Stimulated activated CD8-positive, alpha-beta memory T cell treated with anti-CD3 and anti-CD28 coated beads, Interleukin-15, amount 100 ng/mL, for 48 hours (primary cell): ENCODE measurements at places on chromosomes 7 and 10.
A peak's percentile ranks its signal among the peaks of the same experiment; 100 is the strongest.

DNA sequence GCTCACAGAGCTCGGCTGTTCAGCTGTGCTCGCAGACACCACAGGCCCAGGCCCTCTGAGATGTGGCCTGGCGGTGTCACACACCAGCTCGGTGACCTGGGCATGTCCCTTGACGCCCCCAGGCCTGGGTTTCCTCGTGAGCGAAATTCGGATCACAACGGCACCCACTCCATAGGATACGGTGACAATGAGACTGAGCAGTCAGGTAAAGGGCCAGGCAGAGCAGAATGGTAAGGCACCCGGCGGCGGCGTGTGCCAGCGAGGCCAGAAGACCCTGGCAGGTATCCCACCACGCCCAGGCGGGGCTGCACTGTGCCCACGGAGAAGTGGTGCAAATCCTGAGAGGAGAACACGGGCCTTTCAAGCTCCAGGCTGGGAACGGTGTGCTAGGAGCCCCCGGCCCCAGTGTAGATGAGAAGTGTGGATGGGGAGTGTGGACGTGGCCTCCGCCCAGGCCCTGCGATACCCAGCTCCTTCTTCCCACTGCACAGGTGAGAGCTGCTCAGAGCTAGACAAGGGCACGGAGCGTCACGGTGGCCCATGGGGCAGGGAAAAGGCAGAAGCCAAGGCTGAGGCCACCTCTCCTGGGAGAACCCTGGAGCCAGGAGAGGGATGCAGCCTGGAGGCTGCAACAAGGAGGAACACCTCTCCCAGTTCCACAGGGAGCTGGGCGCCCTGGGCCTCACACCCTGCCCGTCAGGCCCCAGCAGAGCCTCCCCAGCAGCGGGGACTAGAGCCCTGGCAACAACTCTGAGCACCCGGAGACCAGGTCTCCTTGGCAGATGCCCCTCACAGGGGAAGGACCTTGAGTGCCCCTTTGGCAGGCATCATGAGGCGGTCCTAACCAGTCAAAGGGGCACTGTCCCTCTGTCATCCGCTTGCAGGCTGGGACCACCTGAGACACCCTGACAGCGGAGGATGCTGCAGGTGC, 219.1 kb downstream of the MAD1L1 start:
- DNase-seq = no peak

GRCh38 chr7:131929632-131930031, 373.2 kb upstream of the PODXL start:
- no peak for DNase-seq

GRCh38 chr10:11177926-11178471, 160.3 kb downstream of the CELF2 start:
- no peak for DNase-seq

- DNase-seq = no peak
These were observed 27.5 kb downstream of the LAMB1 start for GRCh38 chr7:107975394-107976013.

DNA sequence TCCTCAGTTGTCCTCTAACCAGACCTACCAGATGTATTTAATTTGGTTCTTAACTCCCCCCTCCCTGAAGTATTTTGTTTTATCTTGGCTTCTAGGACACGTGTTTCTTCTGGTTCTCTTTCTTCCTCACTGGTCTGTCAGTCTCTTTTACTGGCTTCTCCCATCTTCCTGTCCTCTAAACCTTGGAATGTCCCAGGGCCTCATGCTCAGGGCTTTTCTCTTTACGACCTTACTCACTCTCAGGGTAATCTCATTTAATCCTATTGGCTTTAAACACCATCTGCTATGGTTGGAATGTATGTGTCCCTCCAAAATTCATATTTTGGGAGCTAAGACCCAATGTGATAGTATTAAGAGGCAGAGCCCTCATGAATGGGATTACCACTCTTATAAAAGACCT, 418.2 kb upstream of the PODXL start:
- DNase-seq = no peak

- no peak for DNase-seq
These were observed 160.4 kb upstream of the PHYHIPL start for GRCh38 chr10:59016043-59016442.

DNA sequence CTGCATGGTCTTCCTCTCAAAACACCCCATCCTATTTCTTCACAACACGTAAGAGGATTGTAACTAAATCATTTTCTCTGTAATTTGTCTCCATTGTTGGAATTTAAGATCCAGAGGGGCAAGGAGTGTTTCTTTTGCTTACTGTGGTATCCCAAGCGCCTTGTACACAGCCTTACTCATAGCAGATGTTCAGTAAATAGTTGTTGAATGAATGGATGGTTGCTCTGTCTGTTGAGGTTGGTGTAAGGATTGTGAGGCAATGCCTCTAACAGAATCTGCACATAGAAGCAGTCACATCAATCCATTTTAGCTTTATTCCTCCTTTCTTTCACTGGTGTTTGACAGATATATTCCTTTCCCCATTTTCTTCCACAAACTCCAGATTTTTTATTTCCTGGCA, 90.1 kb downstream of the ZNF365 start:
- DNase-seq = no peak

DNA sequence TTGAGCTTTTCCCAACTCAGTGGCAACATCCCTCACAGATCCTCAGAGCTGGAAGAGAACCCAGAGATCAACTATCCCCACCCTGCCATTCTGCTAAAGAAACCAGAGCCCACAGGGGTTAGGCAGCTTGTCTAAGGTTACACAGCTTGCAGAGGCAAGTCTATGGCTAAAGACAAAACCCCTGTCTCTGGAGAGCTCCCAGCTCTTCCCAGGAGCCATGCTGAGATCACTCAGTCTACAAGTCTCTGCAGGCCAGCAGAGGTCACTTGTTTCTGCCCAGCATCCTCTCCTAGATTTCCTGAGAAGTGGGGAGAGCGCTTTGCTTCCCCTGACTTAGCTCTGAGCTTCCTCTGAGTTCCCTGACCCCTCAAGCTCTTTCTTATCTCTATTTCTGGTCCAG, 28.5 kb upstream of the LOXL4 start:
- no peak for DNase-seq

- no peak for DNase-seq
These were observed 77.5 kb downstream of the LRRC4 start for GRCh38 chr7:127953423-127954356.

DNA sequence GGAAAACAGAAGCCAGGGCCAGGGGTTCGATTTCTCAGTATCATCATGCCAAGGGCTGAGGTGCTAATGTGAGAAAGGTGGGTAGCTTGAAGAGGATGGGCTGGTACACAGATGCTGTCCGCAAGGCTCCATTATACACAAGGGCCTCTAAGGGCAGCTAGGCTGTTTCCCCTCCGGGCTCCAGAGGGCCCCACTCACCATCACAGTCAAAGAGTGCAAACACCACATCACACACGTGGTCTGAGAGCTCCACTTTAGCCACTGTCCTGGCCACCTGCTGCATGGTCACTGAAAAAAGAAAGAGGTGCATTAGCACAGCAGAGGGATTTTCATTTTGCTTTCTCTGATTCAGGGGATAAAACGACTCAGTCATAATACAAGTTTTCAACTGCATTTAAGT, 20.9 kb upstream of the DNAJB12 start:
- no peak for DNase-seq

DNA sequence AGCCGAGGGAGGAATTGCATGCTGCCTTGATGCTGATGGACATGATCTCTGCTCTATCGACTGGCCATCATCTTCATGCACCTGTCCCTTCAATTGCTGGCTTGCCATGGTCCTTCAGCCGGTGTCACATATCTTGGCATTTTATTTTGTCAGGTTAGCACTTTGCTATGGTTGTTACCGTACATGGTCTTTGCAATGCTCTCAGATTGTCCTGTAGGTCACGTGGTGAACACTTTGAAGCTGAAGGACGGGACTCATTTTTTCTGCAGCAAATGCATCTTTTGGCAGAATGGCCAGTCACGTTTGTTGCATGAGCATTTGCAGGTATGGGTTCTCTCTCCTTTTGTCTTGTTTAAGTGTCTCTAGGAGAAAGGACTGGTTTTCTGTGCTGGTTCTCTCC, 326.8 kb upstream of the SHH start:
- DNase-seq = no peak

- DNase-seq = no peak
These were observed 10.2 kb downstream of the PKD2L1 start for GRCh38 chr10:100319707-100320402.

GRCh38 chr7:134789967-134790685, 10.7 kb downstream of the CALD1 start:
- no peak for DNase-seq

DNA sequence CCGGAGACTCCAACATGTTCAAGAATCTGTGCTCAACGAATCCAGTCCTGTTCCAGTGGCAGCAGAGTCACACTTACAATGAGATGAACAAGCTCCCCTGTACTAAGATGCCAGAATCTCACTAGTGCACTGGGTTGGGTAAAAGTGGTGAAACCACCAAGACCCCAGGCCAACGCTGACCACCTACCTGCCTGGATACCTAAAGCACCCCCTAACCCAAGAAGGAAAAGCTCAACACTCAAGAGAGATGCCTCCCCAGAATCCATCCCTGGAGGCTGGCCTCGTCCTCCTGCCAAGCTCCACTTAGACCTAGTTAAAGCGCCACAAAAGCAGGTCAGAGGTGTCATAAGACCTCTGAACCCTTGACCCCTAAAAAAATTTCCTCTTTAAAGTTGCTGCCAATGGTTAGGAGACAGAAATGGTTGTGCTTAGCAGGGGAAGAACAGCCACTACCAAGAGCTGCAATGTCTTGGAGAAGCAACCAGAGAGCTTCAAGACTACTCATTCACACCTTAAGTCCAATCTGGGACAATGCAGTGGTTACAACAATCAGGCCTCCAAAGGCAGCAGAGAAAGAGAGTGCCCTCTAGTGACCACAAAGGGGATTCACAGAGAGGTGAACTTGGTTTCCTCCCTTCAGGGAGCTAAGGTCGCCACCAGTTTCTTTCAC, 94.6 kb upstream of the MACROH2A2 start:
- no peak for DNase-seq

GRCh38 chr10:580778-581177, 108.7 kb downstream of the DIP2C start:
- DNase-seq = no peak

DNA sequence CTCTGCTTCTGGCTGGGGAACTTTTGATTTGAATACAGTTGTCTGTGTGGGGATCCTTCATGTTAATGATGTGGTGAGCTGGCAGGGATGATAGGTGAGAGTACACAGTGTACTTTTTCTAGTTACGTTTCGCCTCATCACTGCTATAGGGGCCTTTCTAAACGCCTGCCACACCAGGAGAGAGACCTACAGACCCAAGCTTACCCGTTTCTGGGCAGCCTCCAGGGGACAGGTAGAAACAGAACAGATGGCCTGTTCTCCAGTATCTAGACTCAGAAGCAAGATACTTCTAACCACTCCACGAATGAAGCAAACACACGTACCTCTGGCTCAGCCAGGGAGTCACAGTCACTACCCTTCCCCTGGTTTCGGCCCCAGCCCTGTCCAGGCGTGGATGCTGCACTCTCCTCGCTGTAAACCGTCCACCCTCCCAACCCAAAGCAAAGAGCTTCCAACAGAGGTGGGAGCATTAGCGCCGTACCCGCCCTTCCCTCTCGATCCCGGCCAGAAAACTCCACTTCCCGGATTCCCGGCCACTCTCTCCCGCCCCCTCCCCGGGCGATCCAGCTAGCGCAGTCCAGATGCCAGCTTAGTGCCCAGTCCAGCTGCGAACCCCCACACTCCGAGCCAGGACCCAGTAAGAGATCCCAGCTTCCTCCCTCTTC, 1.2 kb downstream of the CCDC6 start:
- DNase-seq = peak; percentile 33

DNA sequence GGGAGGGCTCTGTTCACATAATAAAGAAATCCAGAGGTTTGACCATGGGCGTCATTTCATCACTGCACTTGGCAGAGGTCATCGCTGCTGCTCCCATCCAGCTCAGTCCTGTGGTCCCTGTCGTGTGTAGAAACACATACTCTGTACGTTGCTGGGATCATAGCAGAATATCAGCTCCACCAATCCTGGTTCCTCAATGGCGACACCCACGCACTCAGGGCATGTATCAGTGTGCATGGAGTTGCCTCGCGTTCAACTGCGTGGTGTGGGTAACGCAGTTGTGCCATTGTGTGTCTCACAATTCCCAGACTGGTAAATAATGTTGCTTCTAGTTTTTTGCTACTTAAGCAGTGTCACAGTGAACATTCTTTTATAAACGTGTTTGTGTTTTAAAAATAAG, 111.1 kb downstream of the LHPP start:
- no peak for DNase-seq

DNA sequence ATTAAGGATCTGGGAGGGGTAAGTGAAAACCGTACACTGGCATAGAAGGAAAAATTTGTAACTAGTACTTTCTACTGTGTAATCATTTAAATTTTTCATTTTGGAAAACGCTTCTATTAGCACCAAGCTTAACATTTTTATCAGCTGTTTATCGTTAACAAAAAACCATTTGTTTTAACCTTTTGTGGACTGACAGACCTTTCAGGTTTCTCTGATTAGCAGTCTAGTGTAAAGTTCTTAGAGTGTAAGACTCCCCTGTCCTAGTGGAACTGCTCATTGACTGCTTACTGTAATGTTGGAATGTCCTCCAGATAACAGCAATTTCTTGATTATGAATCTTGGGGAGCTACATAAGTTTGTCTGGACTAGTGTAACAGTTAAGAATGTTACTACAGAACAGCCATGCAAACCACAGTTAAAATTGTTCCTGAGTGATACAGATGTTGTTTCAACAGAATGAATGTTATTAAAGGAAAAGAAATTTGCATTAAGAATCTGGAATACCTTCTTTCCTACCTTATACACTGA, 2.0 kb downstream of the DBF4 start:
- no peak for DNase-seq

DNA sequence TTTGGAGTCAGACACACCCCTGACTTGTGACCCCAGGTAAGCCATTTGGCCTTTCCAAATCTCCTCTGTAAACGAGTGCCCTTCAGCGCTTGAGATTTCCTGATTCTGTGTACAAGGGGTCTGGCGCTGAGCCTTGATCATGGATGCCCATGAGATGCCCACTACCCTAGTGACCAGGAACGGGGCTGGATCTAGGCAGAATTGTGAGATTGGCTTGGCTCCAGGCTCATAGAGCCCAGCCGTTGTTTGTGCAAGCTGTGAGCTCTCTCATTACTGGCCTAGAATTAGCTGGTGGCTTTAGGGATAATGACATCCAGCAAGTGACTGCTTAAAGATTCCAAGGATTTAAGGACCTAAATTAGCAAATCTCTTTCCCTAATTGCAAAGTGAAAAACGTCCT, 84.9 kb downstream of the CAMK1D start:
- DNase-seq = no peak

DNA sequence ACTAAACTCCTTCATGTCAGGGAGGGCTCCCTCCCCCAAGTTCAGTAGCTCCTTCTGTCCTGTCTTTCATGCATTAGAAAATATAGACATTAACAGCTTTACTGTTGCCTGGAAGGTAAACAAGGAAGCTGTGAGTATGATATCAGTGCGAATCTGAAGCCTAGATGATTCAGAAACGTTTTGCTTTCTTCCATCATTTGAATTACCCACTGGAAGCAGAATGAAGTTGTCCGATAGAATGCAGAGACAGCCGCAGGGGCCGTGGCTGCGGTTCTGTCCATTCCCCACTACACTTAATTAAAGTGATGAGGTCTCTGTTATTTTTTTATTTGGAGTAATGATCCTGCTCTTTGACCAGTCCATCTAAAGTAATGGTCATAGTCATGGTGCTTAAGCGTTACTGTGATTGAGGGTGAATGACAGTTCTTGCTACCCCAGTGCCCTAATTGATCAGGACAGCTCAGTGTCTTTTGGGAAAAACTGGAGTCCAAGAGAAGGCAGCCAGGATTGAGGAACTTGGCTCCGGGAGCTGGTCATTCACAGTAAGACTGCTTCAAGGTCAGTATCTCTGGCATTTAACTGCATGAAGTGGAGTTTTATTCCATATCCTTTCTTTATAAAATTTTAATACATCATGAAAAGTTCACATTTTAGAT, 69.9 kb downstream of the PTPRE start:
- no peak for DNase-seq

- DNase-seq = no peak
These were observed 52.9 kb downstream of the C10orf67 start for GRCh38 chr10:23291551-23292334.
